ENCODE measurements at places on chromosomes 4 and X.
A peak's percentile ranks its signal among the peaks of the same experiment; 100 is the strongest.

DNA sequence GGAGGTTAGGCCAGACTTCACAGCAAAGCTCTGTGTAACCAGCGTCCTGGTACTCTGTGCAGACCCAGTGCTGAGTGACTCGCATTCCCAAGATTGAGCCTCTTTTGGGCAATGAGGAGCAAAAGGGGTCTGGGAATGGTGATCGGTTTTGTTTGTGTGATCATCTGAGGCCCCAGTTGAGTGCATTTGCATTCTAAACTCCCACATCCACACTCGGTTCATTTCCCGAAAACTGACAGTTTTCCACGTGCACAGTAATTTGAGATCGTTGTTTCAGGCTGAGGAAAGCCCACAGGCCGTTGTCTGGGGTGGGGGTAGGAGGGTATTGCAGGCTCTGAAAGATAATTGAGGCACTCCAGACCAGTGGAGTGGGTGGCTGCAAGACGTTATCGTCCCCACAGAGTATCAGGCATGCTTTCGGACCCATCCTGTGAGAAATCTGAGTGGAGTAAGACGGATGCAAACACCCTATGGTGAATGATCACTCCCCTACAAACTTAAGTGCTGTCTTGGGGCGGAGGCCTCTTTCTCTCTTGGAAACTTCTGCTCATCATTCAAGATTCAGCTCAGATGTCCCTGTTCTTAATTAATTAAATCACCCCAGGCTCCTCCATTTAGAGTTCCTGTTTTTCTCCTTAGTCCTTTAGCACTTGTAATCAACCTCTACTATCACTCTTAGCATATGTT is 96.1 kb downstream of the AFF1 start:
- DNase-seq: no peak

DNA sequence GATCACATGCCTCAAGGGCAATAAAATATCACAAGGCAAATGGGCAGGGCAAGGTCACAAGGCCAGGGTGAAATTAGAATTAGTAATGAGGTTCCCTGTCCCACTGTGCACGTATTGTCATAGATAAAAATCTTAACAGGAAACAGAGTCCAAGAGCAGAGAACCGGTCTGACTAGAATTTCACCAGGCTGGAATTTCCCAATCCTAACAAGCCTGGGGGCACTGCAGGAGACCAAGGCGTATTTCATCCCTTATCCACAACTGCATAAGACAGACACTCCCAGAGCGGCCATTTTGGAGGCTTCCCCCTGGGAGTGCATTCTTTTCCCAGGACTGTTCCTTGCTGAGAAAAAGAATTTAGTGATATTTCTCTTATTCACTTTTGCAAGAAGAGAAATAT is 25.9 kb upstream of the PRDM5 start:
- no peak for DNase-seq

DNA sequence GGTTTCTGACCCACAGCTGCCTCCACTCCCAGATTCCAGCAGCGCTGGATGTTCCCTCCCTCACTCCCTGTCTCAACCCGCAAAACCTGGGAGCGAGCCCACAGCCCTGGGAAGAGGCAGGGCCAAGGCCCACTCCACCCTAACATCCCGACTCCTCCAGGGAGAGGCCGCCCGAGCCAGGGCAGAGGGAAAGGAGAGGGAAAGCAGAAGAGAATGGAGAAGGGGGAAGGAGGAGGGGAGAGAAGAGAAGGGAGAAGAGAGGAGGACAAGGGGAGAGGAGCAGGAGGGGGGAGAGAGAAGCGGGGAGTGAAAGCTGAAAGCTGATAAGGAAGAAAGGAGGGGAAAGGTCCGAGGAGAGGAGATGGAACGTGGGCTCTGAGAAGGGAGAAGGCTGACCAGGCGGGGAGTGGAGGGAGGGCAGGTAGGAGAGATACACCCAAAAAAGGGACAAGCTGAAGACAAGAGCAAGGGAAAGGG is 120.2 kb upstream of the PJA1 start:
- no peak for DNase-seq

GRCh38 chr4:110073053-110073845 is 125.2 kb downstream of the ELOVL6 start:
- no peak for DNase-seq

- no peak for DNase-seq
These were observed 35.7 kb downstream of the DDX53 start for GRCh38 chrX:23035493-23035892.

- no peak for DNase-seq
These were observed 57.4 kb downstream of the DCK start for GRCh38 chr4:71050809-71051208.

DNA sequence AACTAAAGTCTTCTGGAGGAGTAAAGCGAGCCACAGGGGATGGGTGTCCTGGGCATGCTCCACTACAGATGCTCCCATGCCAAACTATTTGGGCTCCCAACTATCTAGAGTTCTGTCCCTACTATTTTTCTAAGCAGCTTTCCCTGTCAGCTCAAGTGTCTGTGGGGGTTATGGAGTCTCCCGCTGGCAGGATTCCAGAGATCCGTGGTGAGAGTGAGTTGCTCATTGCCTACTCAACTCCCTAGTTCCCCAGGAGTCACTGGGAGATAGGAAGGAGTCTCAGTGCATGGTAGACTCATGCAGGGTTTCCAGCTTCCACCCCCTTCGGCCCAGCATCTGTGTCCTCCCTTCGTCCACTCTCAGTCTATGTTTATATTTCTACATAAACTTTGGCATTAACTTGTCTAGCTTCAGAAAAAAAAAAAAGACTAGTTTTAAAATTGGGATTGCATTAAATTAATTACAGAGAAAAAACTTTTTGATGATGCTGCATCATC is 55.1 kb upstream of the INPP4B start:
- no peak for DNase-seq

- no peak for DNase-seq
These were observed 44.3 kb downstream of the CHST7 start for GRCh38 chrX:46617906-46618305.

- DNase-seq: no peak
These were observed 50.7 kb downstream of the CLDN34 start for GRCh38 chrX:10017872-10018271.

GRCh38 chrX:132227383-132228112 is 8.3 kb upstream of the RAP2C start:
- no peak for DNase-seq

- no peak for DNase-seq
These were observed 7.9 kb upstream of the AMBN start for GRCh38 chr4:70583952-70584834.

DNA sequence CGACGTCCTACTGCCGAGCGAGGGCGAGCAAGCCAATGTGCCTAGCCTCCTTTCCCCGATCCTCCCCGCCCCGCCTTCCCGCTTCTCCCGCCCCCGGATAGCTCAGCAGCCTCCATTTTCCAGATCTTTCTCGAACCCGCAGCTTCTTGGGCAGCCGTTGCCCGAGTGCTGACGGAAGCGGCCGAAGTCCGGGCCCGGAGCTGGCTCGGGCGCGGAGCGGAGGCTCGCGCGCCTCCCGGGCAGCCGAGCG is 172 bp upstream of the HSPA4L start:
- DNase-seq: no peak

- DNase-seq: no peak
These were observed 104.3 kb upstream of the STK26 start for GRCh38 chrX:131918839-131919238.

DNA sequence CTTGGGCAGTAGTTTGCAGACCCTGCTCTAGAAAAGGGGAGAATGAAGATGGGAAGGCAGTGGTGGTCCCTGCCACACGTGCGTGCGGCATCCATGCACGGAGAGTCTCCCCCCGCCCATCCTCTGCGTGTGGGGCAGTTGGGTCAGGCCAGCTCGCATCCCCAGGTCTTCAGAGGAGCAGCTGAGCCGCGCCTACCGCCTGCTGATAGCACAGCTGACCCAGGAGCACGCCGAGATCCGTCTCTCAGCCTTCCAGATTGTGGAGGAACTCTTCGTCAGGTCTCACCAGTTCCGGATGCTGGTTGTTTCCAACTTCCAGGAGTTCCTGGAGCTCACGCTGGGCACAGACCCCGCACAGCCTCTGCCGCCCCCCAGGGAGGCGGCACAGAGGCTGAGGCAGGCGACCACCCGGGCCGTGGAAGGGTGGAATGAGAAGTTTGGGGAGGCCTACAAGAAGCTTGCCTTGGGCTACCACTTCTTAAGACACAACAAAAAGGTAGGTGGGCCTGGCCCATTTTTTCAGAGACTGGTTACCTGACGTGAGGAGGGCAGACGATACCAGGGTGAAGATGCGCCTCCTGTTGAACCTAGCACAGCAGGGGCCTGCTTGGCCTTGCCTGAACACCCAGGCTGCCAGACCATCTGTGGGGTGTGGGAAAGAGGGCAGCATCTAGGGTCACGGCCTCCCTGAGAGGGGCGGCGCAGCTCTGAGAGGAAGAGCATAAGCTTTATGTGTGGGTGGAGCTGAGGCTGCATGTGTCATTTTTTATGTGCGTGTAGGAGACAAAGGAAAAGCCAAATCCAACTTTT is 2.6 kb downstream of the UVSSA start:
- no peak for DNase-seq

DNA sequence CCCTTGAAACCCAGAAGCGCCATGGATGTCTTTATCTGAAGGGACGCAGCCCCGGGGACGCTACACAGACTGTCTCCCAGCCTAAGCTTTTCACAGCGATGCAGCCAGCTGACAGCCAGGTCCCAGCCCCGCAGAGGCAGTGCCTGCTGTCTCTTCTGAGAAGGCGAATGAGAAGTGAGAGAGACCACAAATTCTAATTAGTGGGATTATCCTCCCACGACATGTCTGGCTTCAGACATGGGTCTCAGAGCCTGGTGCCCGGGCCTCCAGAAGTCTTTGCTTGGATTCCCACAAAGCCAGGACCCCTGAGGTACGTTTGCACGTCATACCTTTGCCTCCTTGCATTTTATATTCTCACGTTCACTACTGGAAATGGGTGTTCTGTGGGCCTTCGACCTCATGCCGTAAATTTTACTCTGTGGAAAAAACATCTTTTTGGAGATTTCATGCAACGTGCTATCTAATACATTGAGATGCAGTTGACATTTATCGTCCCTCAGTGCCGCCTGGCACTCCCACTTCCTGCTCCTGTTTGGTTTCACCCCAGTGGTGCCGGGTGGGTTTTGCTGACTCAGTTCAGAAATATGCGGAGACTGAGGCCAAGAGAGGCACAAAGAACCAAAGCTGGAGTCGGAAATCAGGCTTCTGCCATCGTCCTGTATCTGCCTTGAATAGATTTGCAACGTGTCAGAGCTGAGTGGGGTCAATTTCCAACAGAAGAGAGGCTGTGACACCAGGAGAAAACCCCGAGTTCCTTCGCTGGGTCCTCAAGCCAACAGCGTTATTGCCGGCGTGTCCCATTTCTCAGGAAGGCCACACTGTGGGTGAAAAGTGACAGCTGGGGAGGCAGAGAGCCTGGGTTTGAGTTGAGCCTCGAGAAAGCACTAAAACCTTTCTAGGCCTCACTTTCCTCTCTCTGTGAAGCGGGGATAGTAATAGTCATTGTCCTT is 114.4 kb downstream of the STK32B start:
- DNase-seq: no peak

DNA sequence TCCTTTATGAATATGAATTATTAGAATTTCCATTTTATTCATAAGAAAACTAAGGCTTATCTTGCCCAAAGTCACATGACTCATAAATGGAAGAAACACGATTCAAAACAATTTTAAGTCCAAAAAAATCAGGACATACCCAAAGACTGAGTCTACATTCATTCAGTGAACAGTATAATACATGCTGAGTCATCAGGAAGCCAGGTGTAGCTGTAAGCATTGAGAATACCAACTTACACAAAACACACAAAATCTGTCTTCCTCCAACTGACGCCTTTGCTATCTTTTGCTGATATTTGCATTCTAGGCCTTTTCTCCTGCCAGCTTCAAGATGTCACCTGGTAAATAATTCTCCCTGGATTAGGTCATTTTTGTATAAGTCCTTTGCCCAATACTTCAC is 520.1 kb upstream of the GALNT7 start:
- DNase-seq: no peak

DNA sequence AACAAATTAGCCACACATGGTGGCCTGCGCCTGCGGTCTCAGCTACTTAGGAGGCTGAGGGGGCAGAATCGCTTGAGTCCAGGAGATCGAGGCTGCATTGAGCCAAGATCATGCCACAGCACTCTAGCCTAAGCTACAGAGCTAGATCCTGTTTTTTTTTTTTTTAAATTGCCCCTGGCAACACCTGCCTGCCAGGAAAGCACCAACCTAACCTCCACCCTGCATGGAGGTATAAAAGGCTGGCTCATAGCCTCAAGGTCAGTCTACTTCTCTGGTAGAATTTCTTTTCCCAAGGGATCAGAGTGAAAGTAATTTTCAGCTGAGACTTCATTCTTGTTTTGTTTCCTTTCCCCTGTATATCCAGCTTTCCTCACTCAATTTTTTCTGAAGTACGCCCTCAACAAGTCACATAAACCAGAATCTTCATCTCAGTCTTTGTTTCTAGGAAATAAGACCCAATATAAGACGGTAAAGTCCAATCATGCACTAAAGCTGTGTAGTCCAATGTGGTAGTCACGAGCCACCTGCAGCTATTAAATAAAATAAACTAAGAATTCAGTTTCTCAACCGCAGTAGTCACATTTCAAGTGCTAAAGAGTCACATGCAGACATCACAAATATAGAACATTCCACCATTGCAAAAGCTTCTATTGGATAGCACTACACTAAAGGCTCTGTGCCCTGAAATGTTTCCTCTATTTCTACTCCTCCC is 113.3 kb downstream of the HPGD start:
- no peak for DNase-seq

DNA sequence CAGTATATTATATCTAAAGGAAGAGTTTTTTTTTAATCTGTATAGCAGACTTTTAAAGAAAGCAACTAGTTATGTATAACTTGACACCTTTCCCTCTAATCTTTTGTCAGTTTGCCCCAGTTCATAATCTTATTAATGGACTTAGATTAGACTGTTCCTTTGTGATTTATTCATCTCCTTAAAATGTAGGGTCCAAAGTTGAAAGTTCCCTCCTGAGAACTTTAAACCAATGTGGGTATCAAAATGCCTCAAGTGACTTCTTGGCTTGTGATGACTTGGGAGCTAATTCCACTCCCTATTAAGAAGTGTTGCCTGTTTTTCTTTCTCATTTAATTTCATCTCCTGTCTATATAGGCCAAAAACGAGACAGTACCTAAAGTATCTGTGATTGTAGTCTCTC is 6.3 kb upstream of the SDAD1 start:
- DNase-seq: no peak

DNA sequence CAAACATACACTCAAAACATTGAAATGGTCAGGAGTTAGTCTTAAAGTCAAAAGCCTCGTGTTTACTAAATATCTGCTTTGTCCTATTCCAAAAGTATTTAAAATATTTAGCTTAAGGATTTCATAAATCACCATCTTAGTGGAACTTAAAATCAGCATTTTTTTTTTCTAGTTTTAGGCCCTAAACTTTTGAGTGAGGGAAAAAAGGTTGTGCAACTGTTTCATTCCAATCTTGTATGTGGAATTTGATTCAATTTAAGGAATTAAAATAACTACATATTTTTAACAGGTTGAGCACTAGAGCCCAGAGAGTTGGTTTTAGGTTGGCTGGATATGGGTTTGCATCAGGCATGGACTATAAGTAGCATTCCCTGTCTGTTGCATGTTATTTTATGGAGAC is 35.7 kb upstream of the ANK2 start:
- no peak for DNase-seq

GRCh38 chr4:101791182-101791558 is 640 bp downstream of the BANK1 start:
- peak; percentile 15 for DNase-seq
